ENCODE measurements at places on chromosomes 1 and 21.
A peak's percentile ranks its signal among the peaks of the same experiment; 100 is the strongest.

DNA sequence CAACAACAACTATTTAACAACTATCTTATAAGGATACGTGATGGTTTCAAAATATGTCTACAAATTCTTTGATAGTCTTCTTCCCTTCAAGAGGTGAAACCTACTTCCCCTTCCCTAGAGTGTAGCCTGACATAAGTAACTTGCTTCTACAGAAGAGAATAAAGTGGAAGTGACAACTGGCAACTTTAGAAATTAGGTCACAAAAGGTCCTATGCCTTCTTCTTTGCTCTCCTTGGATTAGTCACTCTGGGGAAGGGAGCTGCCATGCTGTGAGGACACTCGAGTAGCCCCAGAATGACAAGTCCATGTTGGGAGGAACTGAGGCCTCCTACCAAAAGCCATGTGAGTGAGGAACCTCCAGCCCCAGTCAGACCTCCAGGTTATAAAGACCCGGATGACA is 19.2 kb downstream of the EFCAB14 start:
- no peak for DNase-seq

- peak; percentile 15 for DNase-seq
Observed at GRCh38 chr1:212760126-212760823, 31.3 kb downstream of the NSL1 start.

GRCh38 chr1:23793018-23793781 is 2.3 kb downstream of the LYPLA2 start:
- no peak for DNase-seq

GRCh38 chr1:21175670-21176581 is 771 bp downstream of the EIF4G3 start:
- DNase-seq = no peak

GRCh38 chr1:59298710-59299346 is 1.9 kb downstream of the FGGY start:
- DNase-seq = no peak

GRCh38 chr1:11229203-11229602 is 33.1 kb downstream of the MTOR start:
- DNase-seq = no peak

GRCh38 chr1:183891158-183891856 is 86.4 kb downstream of the RGL1 start:
- DNase-seq = no peak

DNA sequence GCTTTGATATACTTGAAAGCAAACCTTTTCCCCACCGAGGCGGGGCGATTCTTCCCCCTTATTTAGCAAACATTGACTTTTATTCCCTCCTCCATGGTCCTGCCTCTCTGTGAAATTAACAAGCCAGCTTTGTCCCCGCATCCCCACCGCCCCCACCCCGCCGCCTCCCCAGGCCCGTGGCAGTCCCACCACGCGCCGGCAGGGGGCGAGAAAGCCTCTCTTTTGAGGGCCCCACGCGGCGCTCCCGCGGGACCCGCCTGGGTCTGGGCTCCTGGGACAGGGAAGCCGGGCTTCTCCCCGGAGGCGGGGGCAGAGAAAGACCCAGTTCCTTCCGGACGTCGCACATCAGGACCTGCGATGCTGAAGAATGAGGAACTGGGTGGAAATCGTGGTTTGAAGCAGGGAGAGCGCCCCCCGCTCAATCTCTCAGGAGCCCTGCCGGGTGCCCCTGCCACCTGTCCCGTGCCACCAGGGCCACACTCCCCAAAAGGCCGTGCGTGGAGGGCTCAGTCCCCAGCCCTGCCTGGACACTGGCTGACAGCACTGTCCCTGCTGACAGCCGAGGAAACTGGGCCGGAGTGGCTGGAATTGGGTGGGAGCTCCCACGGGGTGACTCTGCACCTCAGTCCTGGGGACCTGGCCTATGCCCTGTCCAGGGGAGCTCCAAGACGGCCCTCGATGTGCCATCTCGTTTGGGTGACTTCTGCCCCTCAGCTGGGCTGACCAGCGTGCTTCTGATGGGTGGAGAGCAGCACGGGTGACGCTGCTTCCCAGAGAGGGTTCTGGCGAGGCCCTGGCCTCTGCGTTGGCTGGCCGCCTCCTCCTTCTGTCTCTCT is 8.6 kb upstream of the ACTRT2 start:
- DNase-seq = no peak

- DNase-seq = no peak
Observed at GRCh38 chr1:19430121-19431068, 54.9 kb downstream of the CAPZB start.

- no peak for DNase-seq
Observed at GRCh38 chr1:190101756-190102155, 375.9 kb downstream of the BRINP3 start.

- no peak for DNase-seq
Observed at GRCh38 chr1:157047062-157047410, 1.5 kb upstream of the ARHGEF11 start.

GRCh38 chr1:223825767-223826748 is 19.7 kb downstream of the TP53BP2 start:
- no peak for DNase-seq

GRCh38 chr1:215825056-215825455 is 258.0 kb downstream of the KCTD3 start:
- DNase-seq = no peak

- DNase-seq = no peak
Observed at GRCh38 chr1:112850034-112850757, 105.8 kb downstream of the SLC16A1 start.

DNA sequence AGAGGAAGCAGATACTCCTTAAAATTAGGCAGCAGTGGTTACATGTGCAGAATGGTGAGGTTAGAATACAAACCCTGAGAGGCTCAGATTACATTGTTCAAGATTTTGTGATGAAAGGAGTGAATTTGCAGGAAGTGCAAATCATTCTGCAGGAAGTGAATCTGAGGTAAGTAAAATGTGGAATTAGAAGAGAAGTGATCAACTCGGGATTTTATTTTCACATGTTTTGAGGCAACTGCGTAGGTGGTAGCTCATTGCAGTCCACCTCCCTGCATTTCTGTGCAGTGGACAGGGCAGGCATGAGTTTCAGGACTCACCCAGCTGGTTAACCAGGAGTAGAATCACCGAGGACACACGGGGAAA is 2.1 kb upstream of the PLA2G2C start:
- no peak for DNase-seq

GRCh38 chr1:75791022-75791421 is 5.0 kb downstream of the RABGGTB start:
- DNase-seq = no peak

DNA sequence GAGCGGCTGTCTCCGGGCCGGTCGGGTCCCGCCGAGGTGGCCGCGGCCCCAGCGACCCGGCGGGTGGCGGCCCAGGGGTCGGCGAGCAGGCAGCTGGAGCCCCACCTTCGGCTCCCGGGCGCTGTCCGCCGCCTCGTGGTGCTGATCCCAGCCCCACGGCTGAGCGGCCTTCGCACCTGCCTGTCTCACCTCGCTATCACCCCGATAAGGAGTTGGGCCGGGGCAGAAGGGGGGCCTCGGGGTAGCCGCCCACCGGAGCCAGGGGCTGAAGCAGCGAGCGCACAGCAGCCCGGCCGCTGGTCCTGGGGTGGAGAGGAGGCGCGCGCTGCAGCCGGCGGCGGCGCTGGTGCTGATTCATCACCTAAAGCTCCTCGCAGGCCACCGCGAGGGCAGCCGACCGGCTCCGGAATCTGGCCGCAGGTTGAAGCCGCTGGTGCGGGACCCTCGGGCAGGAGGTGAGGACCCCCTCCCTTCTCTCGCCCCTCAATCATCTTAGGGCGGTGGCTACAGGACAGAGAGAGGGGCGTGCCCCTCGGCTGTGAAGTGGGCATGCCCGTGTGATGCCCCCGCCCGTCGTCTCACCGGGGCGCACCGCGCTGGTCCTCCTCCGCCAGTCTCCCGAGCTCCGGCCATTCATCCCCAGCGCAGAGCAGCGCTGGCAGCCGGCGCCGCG is 575 bp downstream of the TRIM67 start:
- DNase-seq = no peak

DNA sequence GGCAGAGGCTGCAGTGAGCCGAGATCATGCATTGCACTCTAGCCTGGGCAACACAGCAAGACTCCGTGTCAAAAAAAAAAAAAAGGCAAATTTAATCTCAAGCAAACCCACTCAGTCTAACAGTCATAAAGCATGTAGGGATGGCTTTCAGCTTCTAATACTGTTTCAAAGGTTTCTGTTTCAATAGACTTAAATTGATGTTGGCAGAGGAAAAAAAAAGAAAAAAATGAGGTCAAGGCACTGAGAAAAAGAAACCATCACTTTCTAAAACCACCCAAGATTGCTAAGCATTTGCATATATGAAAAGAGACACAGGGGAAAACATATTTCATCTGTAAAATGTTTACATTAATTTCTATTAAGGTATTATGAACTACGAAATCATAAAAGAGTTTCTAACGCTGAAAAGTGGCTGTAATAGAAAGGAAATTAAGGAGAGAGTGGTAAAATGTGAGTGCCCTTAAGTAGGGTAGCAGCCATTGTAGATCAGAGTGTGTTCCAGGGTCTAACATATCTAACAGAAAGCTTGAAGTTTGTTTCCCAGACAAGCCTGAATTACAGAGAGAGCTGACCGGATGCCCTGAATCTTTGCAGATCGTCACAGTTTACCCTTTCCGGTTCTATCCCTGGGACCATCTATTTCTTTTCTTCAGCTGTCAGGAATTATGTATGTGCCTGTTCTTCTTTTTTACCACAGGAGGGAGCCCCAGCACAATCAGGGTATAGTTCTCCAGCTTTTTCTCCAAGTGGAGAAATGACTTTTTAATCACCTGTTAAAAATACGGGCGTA is 70.0 kb downstream of the PLD5 start:
- DNase-seq = no peak

GRCh38 chr1:119659628-119660027 is 11.6 kb upstream of the ZNF697 start:
- no peak for DNase-seq

DNA sequence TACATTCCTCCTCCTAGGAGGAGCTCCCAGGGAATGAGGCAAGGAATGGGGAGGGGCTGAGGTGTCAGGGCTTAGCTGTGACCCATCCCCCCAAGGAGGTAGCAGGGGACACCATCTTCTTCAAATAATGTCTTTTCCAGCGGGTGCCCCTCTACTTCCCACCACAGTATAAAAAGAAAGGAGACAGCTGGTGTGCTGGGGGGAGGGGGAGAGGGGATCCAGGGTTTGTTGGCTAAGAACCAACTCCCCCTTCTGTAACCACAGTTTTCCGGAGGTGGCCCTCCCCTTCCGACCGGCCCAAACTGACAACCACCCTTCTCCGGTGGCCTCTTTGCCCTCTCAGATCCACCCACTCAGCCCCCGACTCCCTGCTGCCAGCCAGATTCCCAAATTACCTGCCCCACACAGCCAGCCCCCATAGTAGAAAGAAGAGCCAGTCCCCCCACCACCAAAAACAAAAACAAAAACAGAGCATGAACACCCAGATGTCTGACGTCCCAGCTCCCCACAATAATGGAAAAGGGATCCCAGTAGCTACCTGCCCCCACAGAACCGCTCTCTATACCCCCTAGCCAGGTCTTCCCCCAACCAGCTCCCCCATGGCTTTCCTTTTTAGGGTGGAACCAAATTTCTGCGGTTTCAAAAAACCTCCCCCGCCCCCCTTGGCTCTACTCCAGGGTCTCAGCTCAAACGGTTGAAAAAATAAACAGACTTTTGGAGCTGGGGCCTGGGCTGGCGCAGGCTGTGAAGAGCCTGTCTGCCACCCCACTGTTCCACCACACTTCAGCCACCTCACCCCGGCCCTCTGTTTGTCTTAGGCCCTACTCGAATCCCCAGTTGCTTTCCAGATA is 2.1 kb downstream of the ARHGEF2 start:
- DNase-seq = peak; percentile 55

GRCh38 chr21:28991861-28992525 is 684 bp downstream of the LTN1 start:
- no peak for DNase-seq

DNA sequence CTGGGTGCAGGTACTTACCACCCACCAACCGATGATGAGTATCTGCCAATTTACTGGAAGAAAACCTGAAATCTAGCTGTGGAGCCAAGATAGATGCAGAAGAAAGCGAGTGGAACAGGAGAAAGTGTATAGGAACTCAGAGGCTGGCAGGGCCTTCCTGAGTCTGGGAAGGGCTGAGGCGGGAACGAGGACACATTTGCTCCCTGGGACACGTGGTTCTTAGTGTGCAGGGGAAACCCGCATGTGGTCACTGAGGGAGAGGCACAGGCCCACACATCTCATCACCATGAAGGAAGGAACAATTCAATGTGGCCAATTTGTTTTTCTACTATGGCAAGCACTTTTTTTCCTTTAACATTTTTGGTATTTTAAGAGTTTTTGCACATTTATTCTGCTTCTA is 8.2 kb downstream of the RYR2 start:
- DNase-seq = no peak

DNA sequence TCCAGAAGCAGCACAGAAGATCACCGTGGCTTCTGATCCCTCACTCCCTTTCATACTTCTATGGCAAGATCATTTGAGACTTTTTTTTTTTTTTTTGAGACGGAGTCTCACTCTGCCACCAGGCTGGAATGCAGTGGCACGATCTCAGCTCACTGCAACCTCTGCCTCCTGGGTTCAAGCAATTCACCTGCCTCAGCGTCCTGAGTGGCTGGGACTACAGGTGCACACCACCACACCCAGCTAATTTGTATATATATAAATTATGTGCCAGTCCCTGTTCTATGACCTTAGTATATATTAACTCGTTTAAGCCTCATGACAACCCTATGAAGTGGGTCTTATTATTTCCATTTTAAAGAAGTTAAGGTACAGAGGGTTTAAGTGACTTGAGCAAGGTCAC is 298.5 kb downstream of the VAV3 start:
- DNase-seq = no peak

- DNase-seq = no peak
Observed at GRCh38 chr1:67142931-67143330, 8.2 kb upstream of the C1orf141 start.

- DNase-seq = no peak
Observed at GRCh38 chr1:231183639-231184590, 22.1 kb downstream of the TRIM67 start.

GRCh38 chr1:109476825-109477224 is 6.9 kb upstream of the ATXN7L2 start:
- no peak for DNase-seq

- no peak for DNase-seq
Observed at GRCh38 chr21:44952116-44952928, 12.5 kb downstream of the SLX9 start.
